Nephron progenitor cell (in vitro differentiated cells): ENCODE measurements at places on chromosomes 6 and 20.
A peak's percentile ranks its signal among the peaks of the same experiment; 100 is the strongest.

GRCh38 chr6:87397656-87398055 is 10.1 kb upstream of the CFAP206 start:
- no peak for DNase-seq

DNA sequence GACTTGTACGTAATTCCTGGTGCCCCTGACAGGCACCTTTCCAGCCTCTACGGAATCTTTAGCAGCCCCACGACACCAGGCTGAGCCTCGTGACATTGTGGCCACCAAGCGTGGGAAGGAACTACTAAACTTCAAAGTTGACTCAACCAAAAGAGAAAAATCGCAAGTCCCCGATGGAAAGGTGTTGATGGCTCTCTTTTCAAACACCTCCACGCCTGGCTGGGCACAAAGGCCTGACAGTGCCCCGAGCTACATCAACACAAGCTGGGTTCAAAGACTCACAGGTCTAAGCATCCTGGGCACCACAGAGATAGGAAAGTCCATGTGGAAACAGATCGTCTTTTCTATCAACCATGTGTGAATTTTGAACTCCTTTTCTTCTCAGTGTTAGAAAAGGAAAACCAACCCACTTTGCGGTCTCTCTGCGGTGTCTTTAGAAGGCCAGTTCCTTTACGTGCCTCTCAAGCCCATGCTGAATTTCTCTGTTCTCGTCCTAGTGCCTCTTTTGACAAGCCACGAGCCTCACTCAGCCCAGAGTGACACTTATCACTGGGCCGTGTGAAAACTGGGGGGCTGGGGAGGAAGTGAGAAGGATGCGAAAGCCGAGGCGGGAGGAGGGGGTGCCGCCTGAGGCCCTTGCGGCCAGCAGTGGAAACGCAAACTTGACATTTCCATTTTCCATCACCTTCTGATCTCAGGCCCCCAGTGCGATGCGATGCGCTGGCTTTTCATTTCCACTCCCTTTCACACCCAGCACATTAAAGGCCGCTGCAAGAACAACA is 59.4 kb downstream of the GFOD1 start:
- peak; percentile 32 for DNase-seq

DNA sequence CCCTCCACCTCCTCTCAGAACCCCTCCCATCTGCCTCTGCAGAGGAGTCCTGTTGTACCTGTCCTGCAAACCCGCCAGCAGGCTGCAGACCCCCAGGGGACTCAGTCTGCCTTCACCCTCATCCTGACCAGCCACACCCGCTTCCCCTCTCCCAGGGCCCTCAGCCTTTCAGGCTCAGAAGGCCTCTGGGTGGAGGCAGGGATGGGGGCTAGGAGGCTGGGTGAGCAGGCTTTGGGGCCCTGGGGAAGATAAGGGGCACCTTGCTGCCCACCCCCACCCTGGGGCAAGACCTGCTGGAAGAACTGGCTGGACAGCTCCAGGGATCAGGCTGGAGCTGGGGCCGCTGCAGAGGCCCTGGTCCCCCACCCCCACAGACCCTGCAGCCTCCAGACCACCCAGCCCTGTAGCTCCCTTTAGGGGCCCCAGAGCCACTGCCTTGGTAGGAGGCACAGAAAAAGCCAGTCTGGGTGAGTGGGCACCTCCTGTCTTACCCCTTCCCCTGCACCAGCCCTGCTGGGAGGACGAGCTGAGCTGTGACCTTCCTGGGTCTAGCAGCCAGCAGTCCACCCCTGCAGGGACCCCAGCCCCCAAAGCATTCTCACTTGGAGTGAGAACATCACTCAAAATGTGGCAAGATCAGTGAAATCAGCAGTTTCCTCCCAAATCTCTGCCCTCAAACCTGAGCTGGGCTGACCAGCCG is 5.2 kb downstream of the TEAD3 start:
- no peak for DNase-seq

- DNase-seq = peak; percentile 39
These were observed 12.8 kb upstream of the BPI start for GRCh38 chr20:38290829-38291814.

DNA sequence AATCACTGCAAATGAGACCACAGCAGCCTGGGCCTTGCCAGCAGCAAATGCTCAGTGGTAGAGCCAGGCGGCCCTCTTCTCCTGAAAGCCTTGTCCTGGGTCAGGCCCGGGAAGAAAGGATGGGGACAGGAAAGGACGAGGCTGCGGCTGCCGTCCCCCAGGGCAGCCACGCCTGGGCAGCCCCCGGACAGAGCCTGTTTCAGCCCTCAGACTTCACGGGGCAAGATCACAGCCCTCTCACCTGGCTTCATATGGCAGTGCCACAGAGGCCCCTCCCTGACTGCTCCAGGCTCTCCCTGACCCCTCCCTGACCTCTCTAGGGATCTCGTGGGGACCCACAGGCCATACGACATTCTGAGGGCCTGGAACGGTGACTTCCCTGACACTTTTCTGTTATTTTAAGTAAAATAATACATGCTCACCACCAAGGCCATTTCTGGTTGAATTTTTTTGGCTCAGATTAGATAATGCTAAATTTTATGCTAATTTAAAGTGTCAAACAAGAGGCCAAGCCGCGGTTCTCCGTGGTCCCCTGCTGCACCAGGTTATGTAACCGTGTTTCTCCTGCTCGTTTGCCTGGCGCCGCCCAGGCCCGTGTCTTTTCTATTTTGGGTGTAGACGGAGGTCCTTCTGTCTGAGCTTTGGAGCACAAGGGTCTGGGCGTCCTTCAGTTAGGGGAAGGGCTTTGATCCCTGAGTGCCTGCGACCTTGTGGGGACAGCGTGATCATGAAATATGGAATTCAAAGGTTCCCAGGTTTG is 59.9 kb upstream of the BHLHE23 start:
- no peak for DNase-seq

DNA sequence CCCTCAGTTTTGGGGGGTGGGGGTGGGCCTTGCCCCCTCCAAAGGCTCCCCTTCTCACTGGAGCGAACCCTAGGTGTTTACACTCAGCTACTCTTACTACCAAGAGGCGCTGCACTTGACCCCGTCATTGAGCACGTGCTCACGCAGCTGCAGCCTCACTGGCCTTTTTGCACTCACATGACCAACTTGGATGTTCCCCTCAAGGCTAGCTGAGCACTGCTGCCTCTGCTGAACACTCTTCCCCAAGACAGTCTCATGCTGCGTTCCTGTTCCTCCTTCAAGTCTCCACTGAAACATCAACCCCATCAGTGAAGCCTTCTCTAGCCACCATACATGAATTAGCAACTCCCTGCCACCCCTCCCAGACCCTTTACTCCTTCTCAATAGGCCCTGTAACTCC is 4.0 kb downstream of the SOD2 start:
- no peak for DNase-seq

- DNase-seq = no peak
These were observed 40.6 kb upstream of the NFATC2 start for GRCh38 chr20:51583073-51583472.

DNA sequence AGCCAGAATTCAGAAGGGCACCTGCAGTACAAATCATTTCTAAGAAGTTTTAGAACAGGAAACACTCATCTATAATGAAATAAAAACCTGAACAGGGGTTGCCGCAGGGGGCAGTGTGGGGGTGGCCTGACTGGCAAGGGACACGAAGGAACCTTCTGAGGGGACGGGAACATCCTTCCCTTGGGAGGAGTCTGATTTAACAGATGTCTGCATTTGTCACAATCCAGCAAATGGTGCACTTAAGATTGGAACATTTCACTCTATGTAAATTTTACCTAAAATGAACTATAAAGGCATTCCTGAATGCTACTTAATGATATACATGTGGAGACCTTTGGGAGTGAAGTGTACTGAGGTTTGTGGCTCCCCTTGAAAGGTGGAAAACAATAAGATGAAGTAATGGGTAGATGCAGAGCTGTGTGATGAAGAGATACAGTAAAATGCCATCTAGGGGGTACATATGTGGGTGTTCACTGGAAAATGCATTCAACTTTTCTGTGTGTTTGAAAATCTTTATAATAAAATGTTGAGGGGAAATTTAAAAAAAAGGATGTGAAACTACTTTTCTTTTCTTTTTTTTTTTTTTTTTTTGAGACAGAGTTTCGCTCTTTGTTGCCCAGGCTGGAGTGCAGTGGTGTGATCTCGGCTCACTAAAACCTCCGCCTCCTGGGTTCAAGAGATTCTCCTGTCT is 89.5 kb downstream of the SNX5 start:
- DNase-seq = no peak

DNA sequence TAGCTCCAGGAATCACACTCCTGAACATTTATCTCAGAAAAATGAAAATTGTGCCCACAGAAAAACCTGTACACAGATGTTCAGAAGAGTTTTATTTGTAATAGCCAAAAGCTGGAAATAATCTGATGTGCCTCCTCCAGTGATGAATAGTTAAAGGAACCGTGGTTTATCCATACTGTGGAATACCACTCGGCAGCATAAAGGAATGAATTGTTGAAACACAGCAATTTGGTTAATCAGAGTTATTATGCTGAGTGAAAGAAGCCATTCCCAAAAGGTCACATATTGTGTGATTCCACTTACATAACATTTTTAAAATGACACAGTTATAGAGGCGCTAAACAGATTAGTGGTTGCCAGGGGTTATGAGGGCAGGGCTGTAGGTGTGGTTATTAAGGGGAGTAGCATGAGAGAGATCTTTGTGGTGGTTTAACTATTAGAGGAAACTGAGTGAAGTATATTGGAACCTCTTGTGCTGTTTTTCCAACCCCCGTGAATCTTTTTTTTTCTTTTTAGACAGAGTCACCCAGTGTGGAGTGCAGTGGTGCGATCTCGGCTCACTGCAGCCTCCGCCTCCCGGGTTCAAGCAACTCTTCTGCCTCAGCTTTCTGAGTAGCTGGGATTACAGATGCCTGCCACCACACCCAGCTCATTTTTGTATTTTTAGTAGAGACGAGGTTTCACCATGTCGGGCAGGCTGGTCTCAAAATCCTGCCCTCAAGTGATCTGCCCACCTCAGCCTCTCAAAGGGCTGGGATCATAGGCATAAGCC is 26.2 kb downstream of the PSMF1 start:
- no peak for DNase-seq

GRCh38 chr6:14328163-14328562 is 210.6 kb downstream of the CD83 start:
- no peak for DNase-seq

DNA sequence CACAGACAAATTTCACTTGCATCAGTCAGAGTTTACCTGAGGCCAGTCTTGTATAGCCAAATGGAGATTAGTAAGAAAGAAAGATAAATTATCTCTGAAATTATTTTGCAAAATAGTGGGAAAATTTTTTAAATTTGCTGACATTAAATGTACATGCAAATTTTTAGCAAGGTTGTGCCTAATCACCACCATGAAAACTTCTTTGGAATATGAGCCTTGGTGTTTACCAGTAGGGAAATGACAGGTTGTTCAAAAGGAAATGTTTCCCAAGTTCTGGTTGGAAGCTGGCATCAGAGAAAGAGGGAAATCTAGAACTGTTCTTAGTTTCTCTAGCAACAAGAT is 34.4 kb upstream of the LOC128125822 start:
- no peak for DNase-seq

DNA sequence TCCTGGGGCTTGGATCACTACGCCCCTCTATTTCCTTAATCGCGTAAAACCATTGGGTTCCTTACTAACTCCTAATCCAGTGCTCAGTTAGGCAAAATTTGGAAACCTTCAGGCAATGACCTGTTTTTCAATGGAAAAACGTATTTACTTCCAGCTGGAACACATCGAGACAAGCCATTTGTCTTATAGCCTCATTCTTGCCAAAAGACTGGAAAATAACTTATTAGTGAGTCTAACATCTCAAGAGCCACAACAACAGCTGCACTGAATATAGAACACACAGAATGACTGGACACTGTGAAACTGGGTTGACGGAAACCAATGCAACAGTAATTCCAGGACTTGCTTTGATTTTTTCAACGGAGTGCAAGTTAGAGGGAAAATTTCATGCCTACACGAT is 125.2 kb upstream of the MAP3K7 start:
- DNase-seq = no peak

DNA sequence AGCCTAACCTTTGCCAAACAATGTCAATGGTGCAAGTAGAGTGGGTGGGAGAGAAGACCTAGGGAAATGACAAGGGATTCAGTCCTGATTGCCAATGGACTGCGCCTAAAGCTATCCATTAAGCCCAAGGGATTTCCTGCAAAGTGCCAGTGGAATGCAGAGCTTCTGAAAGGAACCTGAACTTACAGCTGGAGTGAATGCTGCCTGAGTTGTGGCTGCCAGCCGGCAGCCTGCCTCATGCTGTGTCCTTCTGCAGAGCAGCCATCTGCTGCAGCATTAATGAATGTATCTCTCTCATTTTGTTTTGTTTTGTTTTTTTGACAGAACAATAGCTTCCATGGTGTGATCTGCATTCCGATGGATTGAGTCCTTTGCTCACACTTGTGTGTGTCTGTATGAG is 44.7 kb downstream of the SLC35F1 start:
- peak; percentile 12 for DNase-seq

- DNase-seq = no peak
These were observed 24.4 kb downstream of the CNR1 start for GRCh38 chr6:88141561-88142296.

DNA sequence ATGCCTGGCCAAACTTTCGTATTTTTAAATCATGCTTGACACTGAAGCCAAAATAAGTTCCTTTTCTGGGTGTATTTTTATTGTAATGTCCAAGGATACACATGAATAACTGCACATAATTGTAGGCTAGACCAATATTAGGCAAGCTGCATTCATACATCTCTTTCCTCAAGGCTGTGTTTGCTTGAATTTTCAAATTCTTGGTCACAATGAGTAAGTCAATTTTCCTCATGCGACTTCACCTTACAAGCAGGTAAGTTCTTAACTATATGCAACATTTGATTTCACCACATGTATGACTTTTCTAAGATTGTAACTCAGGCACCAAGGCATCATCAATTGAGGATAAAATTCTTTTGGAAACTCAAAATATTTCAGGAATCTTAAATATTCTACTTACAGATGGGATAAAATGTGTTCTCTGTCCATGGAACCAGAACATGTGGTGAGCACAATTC is 112.4 kb upstream of the ZNF217 start:
- DNase-seq = no peak

GRCh38 chr20:23367770-23368169 is 5.8 kb downstream of the GZF1 start:
- DNase-seq = no peak

GRCh38 chr6:12791371-12791770 is 74.8 kb downstream of the PHACTR1 start:
- DNase-seq = no peak

- DNase-seq = no peak
These were observed 113.7 kb downstream of the UNC5CL start for GRCh38 chr6:40925341-40925740.

- no peak for DNase-seq
These were observed 40.9 kb downstream of the GHRH start for GRCh38 chr20:37220731-37221130.

GRCh38 chr6:37820718-37821079 is 1.2 kb downstream of the ZFAND3 start:
- no peak for DNase-seq

DNA sequence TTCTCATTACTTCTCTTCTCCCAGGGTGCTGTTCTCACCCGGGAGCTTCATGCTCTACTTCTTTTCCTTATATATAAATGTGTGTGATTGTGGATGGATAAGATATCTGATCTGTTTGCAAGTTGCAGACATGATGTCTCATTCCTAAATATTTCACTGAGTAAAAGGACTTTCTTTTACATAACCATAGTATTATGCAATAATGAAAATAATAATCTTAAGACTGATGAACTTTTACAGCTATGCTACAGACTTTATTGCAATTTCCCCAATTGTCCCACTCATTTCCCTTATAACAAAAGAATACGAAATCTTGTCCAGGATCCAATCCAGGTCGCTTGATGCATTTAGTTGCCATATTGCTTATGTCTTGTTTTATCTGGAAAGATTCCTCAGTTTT is 284.5 kb upstream of the JAG1 start:
- DNase-seq = no peak

GRCh38 chr6:128339635-128340450 is 180.6 kb downstream of the PTPRK start:
- DNase-seq = no peak

- DNase-seq = no peak
These were observed 45.9 kb upstream of the NOP56 start for GRCh38 chr20:2606507-2607006.
